Posterior cingulate gyrus (tissue), 11 donors: ENCODE measurements at places on chromosomes 2 and 18.

DNA sequence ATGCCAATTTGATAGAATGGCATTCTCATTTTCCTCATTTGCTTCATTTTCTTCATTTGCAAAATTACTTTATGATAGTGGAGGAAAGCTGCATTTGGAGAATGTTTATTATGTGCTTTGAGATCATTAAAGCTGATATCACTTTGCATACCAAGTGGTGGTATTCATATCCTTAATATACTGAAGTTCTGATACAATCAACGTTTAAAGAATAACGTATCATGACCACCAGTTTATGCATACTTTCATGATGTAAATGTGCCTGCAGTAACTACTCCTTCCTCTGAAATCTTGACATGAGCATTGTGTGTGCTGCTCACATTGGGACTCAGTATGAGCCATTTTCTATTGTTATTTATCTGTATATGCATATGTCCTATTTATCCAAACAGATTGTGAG lies 302.1 kb downstream of the ARHGAP15 start:
- DNase-seq = no peak

GRCh38 chr18:12989397-12990122 lies 1.6 kb upstream of the CEP192 start:
- no peak for DNase-seq

- no peak for DNase-seq
Measured at GRCh38 chr18:31244771-31245394, 73.1 kb upstream of the DSG1 start.

GRCh38 chr2:109126501-109126860 lies 2.5 kb upstream of the SH3RF3 start:
- DNase-seq = no peak

GRCh38 chr2:78576409-78576808 lies 449.1 kb upstream of the REG3G start:
- no peak for DNase-seq
